ENCODE measurements at places on chromosomes 4 and X.

DNA sequence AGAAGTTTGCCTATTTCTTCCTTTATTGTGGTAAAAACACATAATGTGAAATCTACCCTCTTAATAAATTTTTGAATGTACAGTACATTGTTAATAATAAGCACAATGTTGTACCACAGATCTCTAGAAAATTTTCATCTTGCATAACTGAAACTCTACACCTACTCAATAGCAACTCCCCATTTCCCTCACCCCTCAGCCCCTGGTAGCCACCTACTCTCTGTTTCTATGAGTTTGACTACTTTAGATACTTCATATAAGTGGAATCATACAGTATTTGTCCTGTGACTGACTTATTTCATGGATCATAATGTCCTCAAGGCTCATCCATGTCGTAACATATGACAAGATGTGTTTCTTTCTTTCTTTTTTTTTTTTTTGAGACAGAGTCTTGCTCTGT, 446.4 kb downstream of the RPA4 start:
- DNase-seq: no peak

DNA sequence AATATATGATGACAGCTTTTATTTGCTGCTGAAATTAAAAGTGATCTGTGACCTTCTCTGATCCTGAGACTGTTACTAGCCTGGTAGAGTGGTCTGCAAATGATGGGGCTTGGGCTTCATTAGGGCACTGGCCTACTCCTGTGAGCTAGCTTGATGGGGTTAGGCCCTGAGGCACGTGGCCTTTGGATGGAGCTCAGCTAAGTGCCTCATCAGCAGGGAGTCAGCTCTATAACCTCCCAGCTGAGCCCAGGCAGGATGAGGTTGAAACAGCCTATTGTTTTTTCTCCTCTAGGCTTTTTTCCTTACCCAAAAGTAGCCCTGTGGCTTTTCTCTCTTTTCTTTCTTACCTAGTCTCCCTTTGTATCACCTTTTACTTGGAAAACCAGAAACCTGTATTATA, 92.2 kb downstream of the AFF2 start:
- DNase-seq: no peak

- no peak for DNase-seq
These were observed 38.8 kb upstream of the MAD2L1 start for GRCh38 chr4:120105472-120105871.

- DNase-seq: peak; percentile 59
These were observed 394.4 kb upstream of the ADGRL3 start for GRCh38 chr4:60805500-60806313.

- no peak for DNase-seq
These were observed 209.9 kb downstream of the IQCM start for GRCh38 chr4:149605601-149606378.

GRCh38 chr4:149345424-149345823, 470.2 kb downstream of the IQCM start:
- DNase-seq: no peak

DNA sequence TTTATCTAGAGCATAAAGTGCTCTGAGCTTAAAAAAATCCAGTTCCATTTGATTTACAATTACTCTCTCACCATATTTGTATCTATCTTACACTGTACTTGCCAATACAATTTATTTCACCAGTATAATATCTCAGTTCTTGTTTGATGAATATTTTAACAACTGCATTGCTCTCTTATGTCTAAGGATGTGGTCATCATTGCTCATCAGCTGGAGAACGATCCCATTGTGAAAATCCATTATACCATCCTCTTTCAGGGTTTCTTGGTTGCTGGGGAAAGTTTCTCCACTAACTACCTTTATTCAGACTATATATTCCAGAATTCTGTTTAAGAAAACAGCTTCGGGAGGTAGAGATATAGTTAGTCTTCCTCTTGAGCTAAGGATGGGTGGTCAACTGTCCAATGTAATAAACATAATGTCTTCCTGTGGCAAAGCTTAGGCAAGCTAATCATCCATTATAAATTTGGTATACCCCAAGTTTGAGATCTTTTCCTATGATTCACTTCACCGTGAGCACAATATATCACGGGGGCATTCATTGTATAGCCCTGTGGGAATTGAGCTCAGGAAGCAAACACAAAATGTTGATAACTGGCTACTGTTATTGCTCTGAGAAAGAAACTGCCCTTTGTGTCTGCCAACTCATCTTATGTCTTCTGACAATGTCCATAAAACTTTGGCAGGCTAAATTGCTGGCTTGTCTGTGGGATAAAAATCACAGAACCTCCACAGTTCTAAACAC, 2361.9 kb downstream of the ARAP2 start:
- no peak for DNase-seq

- no peak for DNase-seq
These were observed 679.4 kb downstream of the PDHA2 start for GRCh38 chr4:96519291-96519690.

DNA sequence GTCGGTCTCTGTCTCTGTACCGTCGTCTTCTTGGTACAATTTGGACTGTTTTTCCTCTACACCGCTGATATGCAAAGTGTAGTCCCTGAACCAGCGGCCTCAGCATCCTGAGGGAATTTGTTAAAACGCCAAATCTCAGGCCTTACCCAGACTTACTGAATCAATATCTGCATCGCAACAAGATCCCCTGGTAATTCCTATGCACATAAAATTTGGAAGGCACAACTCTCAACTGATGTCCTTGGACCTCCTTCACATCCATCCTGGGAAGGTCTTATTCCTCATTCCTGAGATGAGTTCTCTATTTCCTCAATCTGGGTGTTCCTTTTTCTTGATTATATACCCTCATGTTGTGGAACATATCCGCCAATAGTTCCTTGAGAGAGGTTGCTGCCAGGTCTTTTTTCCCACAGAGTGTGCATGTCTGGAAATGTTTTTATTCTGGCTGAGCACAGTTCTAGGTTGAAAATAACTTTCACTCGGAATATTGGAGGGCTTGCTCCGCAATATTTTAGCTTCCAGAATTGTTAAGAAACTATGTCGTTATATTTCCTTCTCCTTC, 738 bp upstream of the HPF1 start:
- DNase-seq: no peak

- DNase-seq: peak; percentile 80
These were observed 1.4 kb upstream of the POLA1 start for GRCh38 chrX:24692305-24692704.

DNA sequence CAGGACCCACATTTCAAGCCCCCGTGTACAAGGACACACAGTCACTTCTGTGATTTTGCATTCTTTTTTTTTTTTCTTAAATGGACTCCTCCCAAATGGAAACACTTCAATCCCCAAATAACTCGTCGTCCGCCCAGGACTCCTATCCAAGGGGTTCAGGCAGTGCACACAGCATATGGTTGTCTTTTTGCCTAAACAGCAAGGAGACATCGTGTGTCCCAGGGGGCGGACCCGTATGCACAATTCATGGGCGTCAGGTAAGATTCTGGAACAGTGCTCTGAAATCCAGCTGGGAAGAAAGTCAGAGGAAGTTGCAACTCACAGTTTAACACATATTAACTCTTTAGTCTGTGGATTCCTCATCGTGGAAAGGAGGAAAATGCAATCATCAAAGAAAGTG, 231.3 kb downstream of the SHOX start:
- DNase-seq: no peak

DNA sequence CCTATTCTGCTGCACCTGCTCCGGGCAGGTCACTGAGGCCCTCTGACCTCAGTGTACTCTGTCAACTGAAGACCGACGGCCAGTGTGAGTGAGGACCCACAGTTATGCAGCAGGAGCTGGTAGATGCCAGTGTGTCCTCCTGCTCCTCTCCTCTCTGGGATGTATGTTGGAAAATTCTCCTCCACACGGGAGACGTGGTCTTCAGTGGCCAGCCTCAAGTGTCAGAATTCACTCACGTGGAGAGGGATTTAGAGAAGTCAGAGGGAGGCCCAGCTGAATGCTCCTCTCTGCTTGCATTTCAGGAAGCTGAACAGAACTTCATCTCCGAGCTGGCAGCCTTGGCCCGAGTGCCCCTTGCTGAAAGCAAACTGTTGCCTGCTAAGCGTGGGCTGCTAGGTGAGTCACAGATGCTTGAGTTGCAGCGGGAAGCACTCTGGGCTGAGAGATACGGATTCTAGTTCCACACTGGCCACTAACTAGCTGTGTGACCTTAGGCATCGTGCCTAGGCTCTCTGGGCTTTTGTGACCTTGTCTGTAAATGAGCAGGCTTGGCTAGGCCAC, 83.6 kb downstream of the CRMP1 start:
- no peak for DNase-seq

DNA sequence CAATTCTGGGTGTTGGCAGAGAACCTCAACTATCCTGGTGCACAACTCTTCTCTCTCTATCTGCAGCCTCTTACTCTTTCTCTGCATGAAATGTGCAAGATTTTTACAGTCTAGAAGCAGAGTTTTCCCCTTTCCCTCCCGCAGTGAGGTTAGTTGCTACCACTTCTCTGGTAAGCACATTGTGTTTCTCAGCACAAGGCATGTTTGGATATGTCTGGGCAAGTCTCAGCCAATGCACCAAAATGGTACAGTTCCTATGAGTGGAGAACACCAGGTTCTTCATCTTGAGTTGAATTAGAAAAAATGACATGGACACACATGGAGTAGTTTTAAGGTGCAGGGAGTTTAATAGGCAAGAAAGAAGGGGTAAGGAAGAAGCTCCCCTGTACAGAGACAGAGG, 187.0 kb downstream of the CCNG2 start:
- DNase-seq: no peak

DNA sequence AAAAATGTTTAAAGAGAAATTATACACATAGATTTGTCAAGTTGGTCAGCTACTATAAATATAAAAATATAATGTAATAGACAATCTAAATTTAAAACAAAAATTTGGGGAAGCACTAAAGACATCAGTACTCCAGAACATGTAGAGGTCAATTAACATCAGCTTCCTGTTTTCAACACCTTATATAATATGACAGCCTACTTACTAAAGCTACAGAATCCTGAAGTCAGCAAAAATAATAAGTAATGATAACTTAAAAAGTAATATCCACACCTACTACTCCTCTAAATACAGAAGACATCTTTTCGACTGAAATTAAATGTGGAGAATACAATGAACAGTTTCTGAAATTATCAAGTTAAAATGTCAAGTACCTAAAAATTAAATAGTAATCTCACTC, 118.6 kb downstream of the LRBA start:
- DNase-seq: no peak

DNA sequence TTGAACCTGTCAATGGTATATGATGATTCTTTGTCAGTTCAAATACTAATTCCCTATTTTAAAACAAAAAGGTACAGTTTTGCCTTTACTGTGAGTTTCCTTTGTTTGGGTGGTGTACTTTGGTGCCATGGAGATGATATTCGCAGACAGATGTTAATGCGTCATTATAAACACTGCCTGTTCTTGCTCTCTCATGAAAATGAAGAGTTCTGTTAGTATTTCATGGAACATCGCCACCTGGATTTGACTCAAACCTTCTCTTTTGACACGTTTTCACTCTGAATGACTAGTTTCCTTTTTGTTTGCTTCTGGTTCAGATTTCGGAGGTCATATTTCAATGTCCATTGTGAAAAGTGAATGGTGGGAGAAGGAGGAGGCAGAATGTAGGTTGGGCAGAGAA, 6.9 kb upstream of the CTSO start:
- DNase-seq: no peak

- no peak for DNase-seq
These were observed 16.4 kb upstream of the NKRF start for GRCh38 chrX:119622356-119623232.
